Hematopoietic multipotent progenitor cell treated with erythropoietin and hydrocortisone succinate and interleukin-3 and kit ligand, for 17 days (in vitro differentiated cells): ENCODE measurements at places on chromosomes 7 and 10.
A peak's percentile ranks its signal among the peaks of the same experiment; 100 is the strongest.

- no peak for DNase-seq
Measured at GRCh38 chr10:98509745-98510144, 63.0 kb upstream of the HPS1 start.

DNA sequence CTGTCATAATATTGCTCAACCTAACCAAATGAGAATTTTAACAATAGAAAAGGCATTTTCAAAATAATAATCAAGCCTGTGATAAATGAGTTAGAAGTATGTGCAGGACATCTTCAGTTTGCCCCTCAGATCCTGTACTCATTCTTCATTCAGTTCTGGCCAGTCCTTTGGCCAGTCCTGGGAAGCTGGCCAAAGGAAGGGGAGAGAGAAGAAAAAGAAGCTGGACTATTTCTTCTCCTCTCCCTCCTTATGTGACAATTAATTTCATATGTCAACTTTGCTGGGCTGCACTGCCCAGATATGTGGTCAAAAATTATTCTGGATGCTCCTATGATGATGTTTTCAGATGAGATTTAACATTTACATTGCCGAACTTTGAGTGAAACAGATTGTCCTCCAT is 31.6 kb upstream of the ITGB8 start:
- no peak for DNase-seq

DNA sequence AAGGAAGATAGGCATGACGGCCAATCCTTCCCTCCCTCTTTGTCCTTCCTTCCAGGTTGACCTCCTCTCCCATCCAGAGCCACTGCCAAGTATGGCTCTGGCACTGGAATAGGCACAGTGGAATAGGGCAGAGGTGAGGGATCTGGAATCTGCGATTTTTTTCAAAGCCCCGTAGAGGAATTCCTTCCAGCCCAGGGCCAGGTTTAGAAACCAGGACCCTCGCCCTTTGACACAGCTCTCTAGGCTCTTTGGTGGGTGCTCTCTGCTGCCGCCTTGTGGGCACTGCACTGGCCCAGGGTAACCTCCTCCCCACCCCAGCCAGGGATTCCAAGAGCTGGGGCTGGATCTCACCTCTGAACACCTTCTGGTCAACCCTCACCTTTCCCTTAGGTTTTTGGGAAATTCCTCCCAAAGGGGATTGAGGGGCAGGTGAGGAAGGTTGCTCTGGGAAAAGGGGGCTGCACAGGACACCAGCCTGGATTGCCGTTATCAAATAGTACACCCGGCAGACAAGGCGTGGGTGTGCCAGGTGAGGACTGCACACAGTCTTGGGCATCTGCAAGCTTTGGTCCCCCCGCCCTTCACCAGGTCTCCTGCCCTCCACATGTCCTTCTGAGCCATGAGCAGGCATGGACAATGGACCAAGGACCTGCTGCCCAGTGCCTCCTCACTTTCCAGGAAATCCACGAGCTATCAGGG is 22.8 kb downstream of the C10orf105 start:
- peak; percentile 81 for DNase-seq

GRCh38 chr10:49213211-49213610 is 25.0 kb upstream of the TMEM273 start:
- DNase-seq: no peak

DNA sequence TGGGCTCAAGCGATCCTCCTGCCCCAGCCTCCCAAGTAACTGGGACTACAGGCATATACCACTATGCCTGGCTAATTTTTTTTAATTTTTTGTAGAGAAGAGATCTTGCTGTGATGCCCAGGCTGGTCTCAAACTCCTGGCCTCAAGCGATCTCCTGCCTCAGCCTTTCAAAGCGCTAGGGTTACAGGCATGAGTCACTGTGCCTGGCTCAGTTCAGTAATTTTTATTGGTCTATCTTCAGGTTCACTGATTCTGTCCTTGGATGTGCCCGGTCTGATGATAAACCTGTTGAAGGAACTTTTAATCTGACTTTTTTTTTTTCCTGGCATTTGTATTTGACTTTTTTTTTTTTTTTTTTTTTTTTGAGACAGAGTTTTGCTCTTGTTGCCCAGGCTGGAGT is 40.1 kb upstream of the STRIP2 start:
- no peak for DNase-seq

DNA sequence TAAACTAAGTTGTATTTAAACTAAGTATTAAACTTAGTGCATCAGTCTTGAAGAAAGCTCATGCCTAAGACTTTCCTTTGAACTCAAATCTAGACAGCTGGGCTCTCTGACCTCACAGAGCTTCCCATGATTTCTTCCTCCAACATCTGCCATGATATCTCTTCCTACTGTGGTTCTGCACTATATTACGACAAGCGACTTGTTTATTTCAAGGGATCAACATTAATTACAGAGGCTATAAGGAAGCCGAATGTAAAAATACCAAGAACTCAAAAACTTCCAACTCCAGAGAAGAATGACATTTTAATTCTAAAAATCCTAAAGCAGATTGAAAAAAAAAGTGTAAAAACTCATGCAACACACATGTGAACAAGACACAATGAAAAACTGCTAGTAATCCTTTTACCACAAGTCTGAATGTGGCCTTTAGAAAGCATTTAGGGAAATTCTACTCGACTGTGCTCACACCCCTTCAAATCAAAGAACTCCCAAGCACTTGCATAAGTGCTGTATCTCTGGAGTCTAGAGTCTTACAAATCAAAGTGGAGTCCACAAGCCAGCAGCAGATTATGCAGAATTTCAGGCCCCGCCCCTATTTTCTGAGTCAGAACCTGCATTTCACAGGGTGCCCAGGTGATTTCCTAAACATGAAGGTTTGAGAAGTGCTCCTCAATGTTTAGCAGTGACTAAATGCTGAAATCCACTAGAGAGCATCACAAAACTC is 22.7 kb upstream of the WASHC2A start:
- no peak for DNase-seq

DNA sequence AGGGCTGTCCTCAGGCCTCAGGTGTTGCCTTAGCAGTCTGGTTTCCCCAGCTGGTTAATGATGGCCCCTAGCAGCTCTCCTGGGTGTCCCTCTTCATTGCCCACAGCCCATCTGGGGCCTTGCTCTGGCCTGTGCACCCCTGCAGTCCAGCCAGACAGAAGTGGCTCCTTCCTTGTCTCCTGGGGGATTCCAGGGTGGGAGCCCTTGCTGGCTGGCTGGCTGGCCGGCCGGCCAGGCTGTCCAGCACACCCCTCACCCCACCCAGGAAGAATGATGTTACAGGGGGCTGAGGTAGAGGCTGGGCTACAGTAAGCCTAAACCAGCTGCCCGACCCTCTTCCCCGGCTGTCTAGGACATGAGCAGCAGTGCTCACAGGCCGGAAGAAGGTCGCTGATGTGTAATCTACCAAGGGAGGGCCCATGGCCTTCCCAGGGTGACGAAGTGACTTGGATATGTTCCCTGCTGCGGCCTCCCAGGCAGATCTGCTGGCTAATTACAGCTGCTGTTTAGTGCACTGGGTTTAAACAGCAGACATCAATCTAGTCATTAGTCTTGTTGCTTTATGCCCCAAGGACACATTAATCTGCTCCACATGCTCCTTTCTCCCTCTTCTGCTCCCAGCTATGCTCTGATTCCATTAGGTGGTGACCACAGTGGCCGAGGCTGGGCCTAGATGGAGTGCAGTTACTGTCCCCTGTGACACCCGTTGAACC is 53.8 kb upstream of the LRRC4 start:
- no peak for DNase-seq

DNA sequence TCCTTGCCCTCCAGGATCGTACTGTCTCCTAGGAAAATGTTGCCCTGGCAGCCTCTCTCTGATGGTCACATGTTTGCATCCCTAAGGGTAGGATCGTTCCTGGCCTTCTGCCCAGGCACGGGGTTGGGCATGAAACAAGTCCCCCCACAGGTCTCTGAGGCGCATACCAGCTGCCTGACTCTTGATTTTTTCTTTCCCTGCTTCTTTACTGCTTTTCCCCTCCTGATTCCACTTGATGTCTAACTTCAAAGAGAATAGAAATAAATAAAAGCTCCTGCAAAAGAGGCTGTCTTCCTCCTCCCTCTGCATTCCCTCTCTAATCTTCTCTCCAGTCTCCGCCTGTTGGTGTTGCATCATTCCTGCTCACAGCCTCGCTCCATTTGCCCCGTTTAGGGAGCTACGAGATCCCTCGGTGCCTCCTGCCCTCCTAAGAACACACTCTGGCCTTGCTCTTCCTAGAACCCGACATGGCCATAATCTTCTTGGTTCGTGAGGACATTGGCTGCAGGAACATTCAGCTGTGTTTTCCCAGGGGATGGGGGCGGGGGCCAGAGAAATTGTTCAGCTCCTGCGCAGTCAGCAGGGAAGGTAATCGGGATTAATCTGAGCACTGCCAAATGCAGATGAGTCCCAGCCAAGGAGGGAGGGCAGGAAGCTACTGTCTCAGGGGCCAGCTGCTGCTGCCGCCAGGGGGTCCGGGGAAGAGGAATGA is 26.0 kb downstream of the LEP start:
- DNase-seq: no peak

- DNase-seq: no peak
Measured at GRCh38 chr10:103612462-103613365, 119.2 kb downstream of the NEURL1 start.

- DNase-seq: no peak
Measured at GRCh38 chr7:15685358-15686294, 857 bp downstream of the MEOX2 start.

GRCh38 chr7:50088463-50089129 is 4.5 kb downstream of the ZPBP start:
- no peak for DNase-seq

DNA sequence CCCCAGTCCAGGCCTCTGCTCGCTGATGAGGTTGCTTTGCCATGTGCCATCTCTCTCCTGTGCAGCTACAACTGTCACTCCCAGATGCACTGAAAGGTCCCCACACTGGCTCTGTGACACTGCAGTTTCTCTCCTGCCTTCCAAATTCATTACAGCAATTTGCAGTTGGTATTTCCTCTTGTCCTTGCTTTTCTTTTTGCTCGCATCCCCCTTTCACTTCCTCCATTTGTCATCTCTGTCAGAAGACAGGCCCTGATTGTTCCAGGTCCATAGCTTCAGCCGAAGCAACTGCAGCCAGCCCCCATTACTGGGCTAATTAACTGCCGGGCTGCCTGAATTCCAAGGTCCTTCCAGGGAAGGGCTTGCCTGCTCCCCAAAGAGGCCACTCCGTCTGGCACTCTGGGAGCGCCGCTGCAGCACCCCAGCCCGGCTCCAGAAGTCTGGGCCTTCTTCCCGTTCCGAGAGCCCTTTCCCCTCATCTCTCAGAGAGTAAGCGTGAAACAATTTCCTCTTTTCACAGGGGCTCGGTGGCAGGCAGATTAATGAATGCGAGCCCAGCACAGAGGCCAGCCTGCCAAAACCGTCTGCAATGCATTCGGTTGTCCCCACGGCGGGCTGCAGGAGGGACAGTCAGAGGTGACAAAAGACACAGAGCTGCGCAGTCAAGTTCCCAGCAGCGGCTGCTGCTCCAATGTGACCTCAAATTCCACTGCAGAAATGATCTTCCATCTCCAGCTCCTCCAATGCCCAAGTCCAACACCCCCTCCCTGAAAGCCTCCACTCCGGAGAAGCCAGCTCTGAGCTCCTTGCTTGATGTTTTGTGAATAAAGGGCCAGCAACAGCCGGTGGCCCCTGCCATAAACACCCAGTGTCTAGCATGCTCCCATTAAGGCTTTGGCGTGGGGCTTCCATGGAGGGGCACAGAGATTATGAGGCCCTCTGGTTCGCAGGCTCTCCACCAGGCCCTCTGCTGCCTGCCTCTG is 279.4 kb upstream of the HABP2 start:
- no peak for DNase-seq
